MM.1S (cell line): ENCODE measurements at places on chromosomes 7 and 10.

GRCh38 chr7:5596046-5596895 lies 172.6 kb upstream of the TNRC18 start:
- no peak for DNase-seq

GRCh38 chr7:136053689-136054485 lies 76.7 kb upstream of the MTPN start:
- no peak for DNase-seq

GRCh38 chr10:51999096-51999495 lies 299.7 kb upstream of the CSTF2T start:
- DNase-seq: no peak

- no peak for DNase-seq
Observed at GRCh38 chr10:100333661-100334440, 3.8 kb upstream of the PKD2L1 start.

DNA sequence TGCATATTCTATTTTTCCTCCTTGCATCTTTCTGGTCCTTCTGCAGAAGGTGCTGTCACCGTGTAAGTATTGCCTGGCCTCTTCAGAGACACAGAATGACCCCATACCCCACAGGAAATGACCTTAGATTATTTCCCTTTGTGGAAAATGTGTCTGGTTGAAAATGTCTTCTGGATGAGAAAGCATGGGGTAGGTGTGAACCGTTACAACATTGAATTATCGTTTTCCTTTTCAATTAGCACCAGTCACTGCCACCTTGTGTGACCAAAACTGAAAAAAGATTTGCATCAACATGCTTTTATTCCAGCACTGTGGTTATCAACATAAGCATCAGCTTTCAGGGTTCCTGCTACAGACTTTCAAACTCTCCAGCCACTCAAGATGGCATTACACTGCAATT lies 58.0 kb upstream of the CELF2 start:
- no peak for DNase-seq

GRCh38 chr7:132211971-132212370 lies 364.3 kb downstream of the PLXNA4 start:
- DNase-seq: no peak

DNA sequence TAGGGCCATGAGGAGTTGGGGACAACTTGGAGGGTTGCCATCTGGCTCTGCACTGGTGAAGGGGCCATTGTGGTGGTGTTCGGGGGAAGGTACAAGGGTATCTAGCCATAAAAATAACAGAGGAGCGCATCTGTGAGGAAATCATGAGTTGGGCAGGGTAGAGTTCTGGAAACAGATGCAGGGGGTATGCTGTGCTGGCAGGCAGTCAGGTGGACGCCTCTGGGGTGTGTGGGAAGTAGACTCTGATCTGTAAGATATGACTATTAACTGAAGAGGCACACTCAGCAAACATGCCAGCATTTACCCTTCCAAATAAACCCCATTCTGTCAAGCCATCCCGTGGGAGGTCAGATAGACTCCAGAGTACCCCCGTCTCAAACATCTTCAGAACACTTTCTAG lies 79.8 kb downstream of the CLEC2L start:
- no peak for DNase-seq

DNA sequence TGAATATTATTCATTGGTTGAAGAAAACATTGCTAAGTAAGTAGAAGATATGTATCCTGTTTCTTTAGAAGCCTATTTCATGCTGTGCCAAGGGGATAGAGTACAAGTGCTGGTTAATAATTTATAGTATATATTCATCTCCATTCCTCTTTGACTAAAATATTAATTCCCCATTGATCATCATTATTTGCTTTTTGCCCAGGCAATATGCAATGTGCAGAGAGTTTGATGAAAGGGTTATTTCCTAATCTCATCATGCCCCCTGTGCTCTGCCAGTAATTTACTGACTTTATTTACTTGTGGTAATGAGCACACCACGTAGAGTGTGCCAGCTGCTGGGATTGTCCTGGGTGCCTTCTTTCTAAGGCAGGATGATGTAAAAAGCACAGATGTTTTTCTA lies 180.9 kb downstream of the REEP3 start:
- no peak for DNase-seq

GRCh38 chr10:30820261-30820991 lies 190.9 kb upstream of the LYZL2 start:
- no peak for DNase-seq

GRCh38 chr10:123518765-123519164 lies 147.4 kb upstream of the GPR26 start:
- DNase-seq: no peak

GRCh38 chr7:42319631-42320030 lies 82.6 kb upstream of the GLI3 start:
- DNase-seq: no peak

DNA sequence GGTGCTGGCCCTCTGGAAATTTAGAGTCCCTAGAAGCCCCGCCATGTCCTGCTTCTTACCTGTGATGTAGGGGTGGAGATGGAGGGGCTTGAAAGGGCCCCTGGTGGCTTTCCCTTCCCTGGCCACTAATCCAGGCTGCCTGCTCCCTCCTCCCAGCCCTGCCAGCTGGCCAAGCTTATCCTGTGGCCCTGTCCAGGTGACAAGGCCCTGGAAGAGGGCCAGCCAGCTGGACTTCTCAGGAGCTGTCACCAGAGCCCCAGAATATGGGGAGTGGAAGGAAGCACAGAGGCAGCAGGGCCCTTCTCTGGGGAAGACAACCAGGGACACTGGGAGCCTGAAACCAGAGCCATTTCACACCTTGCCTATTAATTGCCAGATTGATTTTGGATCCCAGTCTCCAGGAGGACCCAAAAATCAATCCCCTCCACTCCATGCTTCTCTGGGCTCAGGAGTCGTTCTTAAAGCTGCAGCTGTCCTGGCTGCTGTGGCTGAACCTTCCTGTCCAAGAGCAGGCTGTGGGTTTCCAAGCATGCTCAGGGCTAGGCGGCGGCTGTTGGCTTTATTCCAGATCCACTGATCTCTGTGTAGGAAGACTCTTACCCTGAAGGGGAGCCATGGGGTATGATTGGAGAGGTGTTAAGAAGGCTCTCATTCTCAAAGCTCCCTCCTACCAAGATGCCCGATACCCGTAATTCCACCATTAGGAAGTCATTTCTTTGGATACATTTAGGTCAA lies 52.6 kb upstream of the PCBD1 start:
- no peak for DNase-seq

GRCh38 chr10:69405221-69405620 lies 11.5 kb downstream of the TACR2 start:
- DNase-seq: no peak

- no peak for DNase-seq
Observed at GRCh38 chr7:101927802-101928201, 110.4 kb downstream of the CUX1 start.

GRCh38 chr10:34628174-34628796 lies 186.8 kb downstream of the PARD3 start:
- no peak for DNase-seq

GRCh38 chr7:128236924-128237586 lies 4.0 kb upstream of the LEP start:
- peak; percentile 94 for DNase-seq

DNA sequence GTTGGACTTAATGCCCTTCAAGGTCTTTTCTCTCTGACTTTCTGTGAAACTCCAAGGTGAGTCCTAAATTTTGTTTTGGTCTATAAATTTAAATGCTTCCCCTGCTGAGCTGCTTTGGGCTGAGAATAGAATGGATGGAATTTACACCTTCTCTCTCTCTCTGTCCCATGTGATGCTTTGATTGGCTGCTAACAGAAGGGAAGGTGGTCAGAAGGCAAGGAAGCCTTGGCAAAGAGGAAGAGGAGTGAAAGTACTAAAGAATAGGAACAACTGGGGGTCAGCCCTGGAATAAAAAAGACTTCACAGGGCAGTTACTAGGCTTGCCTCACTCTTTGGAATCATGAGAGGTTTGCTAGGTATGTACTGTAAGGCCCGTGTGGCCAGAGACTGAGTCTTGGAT lies 260.2 kb downstream of the AUTS2 start:
- DNase-seq: no peak

DNA sequence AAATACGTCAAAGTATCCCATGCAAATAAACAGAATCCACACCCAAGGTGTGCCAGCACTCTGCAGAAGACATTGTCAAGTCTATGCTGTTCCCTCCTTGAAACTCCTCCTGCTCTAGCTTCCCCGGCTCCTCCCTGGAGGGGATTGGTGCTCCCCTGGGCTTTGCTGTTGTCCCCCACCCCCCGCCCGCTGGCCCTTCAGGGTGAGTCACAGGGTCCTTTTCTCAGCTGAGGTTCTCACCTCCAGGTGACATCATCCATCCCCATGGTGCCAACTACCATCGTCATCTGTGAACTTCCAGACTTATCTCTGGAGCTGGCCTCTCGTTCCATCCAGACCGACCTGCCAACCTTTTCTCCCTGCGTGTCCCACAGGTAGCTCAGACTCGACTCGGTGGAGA lies 77.0 kb downstream of the ITIH5 start:
- DNase-seq: no peak

GRCh38 chr10:14162629-14163344 lies 167.9 kb downstream of the FRMD4A start:
- DNase-seq: no peak

GRCh38 chr7:157851501-157852067 lies 514.8 kb downstream of the DNAJB6 start:
- peak; percentile 77 for DNase-seq

DNA sequence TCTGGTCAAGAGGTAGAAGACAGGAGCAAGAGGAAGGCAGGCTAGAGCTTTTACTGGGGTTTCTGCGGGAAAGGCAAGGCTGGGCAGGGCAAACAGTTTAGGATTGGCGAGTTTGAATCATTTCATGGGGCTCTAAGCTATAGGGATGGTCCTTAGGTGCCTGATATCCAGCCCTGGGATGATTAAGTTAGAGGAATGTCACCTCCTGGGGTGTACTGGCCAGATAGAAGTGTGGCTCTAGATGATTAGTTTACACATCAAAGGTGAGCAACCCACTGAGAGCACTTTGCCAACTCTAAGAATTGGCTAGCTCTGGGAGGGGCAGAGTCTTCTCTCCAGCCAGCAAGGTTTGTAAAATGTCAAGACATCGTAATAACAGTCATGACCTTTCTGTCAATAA lies 52.4 kb downstream of the ZNF365 start:
- no peak for DNase-seq

GRCh38 chr7:102914585-102914984 lies 1.8 kb downstream of the LRRC17 start:
- DNase-seq: no peak

- DNase-seq: no peak
Observed at GRCh38 chr10:65765006-65765541, 1160.8 kb upstream of the LRRTM3 start.

GRCh38 chr7:82530361-82530760 lies 86.8 kb upstream of the CACNA2D1 start:
- no peak for DNase-seq

DNA sequence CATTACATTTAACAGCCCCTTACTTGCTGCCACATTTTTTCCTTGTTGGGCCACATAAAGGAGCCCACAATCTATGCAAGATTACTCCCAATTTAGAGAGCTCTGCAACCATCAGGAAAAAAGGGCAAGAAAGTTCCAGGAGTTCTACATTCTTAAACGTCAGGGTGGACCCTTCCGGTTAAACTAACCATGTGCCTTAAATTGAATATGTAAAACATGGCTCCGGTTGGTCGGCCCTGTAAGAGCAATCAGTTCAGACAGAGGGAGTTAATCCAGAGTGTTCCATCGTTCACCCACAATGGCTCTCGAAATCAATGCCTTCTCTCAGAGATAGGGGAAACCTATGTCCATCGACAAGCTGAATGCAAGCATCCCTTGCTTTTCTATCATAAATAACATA lies 253.7 kb upstream of the PFKP start:
- DNase-seq: no peak

GRCh38 chr7:140008755-140009610 lies 53.8 kb downstream of the PARP12 start:
- no peak for DNase-seq

GRCh38 chr10:19826712-19827111 lies 10.5 kb downstream of the PLXDC2 start:
- DNase-seq: no peak

GRCh38 chr7:126079151-126079550 lies 1149.5 kb upstream of the POT1 start:
- DNase-seq: no peak

DNA sequence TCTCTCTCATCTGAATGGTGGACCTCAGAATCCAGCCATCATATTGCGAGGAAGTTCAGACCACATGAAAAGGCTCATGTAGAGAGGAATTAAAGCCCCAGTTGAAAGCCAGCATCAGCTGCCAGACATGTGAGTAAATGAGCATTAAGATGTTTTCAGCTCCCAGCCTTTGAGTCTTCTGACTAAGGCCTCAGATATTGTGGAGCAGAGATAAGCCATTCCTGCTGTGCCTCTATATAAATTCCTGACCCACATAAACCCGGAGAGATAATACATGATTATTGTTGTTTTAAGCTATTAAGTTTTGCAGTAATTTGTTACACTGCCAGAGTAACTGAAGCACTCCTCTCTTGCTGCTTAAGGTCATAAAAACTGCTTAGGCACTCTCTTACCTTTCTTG lies 14.6 kb downstream of the FAM149B1 start:
- no peak for DNase-seq

DNA sequence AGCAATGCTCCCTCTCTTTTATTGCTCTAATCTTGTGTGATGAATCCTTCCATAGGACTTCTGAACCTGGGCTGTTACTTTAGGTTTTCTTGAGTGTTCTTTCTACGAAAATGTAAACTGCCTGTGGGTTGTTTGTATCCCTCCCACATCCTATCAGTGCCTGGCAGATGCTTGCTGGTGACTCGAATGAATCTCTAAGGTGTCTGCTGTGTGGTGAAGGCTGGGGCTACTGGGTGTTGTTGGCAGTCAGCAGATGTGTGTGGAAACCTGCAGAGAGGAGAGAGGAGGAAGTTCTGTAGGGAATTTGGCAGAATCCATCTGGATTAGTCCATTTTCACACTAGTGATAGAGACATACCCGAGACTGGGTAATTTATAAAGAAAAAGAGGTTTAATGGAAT lies 639.4 kb downstream of the CALN1 start:
- DNase-seq: no peak

- DNase-seq: no peak
Observed at GRCh38 chr10:1414893-1415292, 322.4 kb downstream of the ADARB2 start.

GRCh38 chr10:103921750-103922195 lies 3.8 kb upstream of the STN1 start:
- no peak for DNase-seq

- no peak for DNase-seq
Observed at GRCh38 chr10:126242397-126243260, 145.6 kb downstream of the ADAM12 start.

DNA sequence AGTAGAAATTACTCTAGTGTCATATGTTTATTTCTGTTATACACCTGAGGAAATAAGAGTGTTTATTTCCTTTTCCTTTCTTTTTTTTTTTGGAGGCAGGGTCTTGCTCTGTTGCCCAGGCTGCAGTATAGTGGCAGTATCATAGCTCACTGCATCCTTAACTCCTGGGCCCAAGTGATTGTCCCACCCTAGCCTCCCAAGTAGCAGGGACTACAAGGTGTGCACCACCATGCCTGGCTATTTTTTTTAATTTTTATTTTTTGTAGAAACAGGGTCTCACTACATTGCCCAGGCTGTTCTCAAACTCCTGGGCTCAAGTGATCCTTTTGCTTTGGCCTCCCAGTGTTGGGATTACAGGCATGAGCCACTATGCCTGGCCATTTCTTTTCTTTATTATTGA lies 37.8 kb downstream of the TBC1D12 start:
- no peak for DNase-seq
